ENCODE measurements at places on chromosomes 3 and 15.
A peak's percentile ranks its signal among the peaks of the same experiment; 100 is the strongest.

- DNase-seq: peak; percentile 75
Measured at GRCh38 chr15:73081321-73081958, 29.2 kb downstream of the NEO1 start.

DNA sequence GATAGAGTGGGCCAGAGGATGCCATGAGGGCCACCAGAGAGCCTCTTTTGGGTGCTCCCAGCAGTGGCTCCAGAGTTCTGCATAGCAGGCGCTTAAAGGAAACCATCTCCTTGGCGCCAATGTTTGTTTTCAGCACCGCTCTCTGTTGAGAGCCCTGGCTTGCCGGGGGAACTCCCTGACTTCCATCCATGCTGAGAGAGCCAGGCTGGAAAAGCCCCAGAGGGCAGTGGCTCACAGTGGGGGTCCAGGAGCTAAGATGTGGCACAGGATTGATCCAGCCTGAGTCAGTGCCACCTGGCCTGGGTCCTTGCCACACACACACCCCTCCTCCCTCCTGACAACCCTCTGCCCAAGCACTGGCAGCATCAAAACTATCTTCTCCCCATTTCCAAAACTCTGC is 50.4 kb upstream of the HACD2 start:
- peak; percentile 45 for DNase-seq

DNA sequence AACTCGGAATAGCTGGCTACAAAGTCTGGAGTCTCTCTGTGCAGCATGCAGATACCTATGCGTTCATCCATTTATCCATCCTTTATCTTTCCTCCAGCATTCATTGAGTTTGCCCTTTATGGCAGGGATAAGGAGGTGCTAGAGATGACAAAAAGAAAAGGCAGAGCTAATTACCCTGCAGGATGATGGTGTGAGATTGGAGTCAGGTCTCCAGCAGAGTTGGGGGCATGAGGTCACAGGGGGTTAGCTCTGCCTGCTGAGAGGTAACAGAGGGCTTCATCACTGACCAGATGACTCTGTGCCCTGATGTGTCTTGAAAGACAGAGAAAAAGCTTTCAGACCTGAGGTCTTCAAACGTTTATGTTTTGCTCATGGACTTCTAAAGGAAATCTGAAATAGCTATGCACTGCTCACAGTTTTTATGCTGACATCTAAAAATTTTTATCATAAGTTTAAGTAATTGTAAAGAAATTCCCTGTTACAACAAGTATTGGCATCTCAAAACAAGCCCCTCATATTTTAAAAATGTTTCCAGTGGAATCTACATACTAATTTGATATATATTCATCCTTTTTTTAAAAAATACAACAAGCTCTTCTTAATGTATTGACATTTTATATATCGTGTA is 132.3 kb upstream of the ANKRD28 start:
- no peak for DNase-seq

GRCh38 chr15:89820666-89821611 is 6.3 kb upstream of the ANPEP start:
- DNase-seq: peak; percentile 76

- DNase-seq: no peak
Measured at GRCh38 chr15:101611580-101612299, 40.4 kb downstream of the TM2D3 start.

- DNase-seq: no peak
Measured at GRCh38 chr15:95953032-95953431, 377.5 kb upstream of the NR2F2 start.

GRCh38 chr15:49946681-49947080 is 172.4 kb downstream of the ATP8B4 start:
- peak; percentile 9 for DNase-seq

GRCh38 chr3:39982665-39983357 is 173.4 kb downstream of the MYRIP start:
- no peak for DNase-seq

- DNase-seq: peak; percentile 75
Measured at GRCh38 chr3:76369170-76369569, 583.8 kb upstream of the ZNF717 start.

DNA sequence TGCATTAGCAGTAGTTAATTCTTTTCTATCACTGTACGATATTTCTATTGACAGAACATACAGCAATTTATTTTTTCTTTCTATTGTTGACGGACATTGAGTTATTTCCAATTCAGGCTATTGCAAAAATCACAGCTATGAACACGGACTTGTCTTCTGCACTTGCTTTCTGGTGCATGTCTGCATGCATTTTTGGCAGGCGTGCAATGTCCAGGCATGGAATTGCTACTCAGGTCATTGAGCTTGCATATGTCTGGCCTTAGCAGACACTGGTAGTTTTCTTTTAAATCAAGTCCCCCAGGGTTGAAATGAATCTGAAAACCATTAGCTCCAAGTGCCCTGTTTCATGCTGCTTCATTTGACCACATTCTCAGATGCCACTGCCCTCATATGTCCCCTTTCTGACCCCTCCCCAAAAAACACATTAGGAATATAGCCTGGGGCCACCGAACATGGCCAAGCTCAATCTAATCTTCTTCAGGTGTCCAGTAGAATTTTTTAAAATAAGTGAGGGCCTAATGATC is 72.8 kb downstream of the LRIG1 start:
- DNase-seq: no peak

DNA sequence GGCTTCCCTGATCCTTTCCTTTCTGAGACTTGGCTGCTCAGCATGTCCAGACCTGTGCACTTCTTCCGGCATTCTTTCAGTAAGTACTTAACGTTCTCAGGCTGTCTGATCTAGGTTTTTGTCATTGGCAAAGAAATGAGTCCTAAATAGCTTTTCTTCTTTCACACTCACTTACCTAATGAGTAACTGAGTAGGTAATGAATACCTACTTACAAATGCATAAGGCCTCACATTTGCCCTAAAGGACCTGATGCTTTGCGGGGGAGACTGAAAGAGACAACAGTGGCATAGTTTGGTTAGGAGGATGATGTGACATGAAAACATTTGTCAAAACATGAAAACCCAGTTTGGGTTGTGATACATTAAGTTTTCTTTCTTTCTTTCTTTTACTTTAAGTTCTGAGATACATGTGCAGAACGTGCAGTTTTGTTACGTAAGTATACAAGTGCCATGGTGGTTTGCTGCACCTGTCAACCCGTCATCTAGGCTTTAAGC is 516.7 kb upstream of the CFAP20DC start:
- peak; percentile 99 for DNase-seq

DNA sequence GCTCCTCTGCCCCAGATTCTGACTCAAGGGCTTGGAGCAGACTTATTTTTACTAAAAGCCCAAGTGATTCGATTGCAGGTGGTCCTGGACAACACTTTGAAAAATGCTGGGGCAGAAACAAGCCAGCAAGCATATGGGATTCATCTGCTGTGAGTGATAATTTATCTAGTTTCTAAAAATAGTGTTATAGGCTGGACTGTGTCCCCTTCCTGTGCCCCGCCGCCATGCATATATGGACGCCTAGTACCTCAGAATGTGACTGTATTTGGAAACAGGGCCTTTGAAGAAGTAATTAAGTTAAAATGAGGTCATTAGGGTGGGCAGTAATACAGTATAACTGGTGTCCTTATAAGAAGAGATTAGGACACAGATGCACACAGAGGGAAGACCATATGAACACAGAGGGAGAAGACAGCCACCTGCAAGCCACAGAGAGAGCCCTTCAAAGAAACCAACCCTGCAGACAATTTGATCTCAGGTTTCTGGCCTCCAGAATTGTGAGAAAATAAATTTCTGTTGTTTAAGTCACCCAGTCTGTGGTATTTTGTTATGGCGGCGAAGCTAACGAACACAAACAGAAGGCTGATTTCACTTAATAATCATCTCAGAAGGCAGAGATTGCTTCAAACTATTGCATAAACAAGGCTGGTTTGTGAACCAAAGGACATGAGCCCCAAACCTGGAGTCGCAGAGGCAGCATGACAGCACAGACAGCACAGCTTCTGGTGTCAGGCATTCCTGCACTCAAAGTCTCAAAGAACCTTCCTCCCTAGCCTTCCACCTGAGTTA is 59.1 kb downstream of the CCNL1 start:
- no peak for DNase-seq

DNA sequence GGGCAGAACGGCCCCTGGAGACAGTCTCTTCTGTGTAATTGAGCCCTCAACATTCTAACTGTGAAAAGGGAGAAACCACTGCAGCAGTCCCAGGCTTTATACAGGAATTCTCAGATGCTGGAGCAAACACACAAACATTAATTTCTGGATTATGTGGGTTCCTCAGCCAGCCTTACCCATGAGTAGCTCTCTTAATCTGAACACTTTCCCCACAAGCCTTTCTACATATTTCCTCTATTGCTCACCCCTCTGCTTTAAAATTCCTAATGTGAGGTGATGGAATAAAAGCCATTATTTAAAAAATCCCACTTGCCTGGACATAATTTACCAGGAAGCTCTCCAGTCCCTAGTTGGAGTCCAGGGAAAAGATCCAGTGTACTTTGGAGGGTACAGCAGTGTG is 139.0 kb downstream of the CTNNB1 start:
- peak; percentile 37 for DNase-seq

GRCh38 chr3:155159301-155159700 is 79.2 kb downstream of the MME start:
- no peak for DNase-seq

Data from renal cortical epithelial cell (primary cell).